ENCODE measurements at places on chromosomes 1 and 21. TPM values are rescaled to one million over a fixed set of nuclear protein-coding genes. Genes with fewer than 3 reads are reported as not detected.

The FLG2 gene
- total RNA-seq = not detected

The TPTE gene
- not detected for total RNA-seq

The UBL4B gene
- total RNA-seq = not detected

The KCNC4 gene
- 4.9 TPM for total RNA-seq

The C1orf87 gene
- total RNA-seq = not detected

The MRAP gene
- total RNA-seq = 2.3 TPM

The SCAMP3 gene
- 51.2 TPM for total RNA-seq

The PLEKHA6 gene
- total RNA-seq = 33.2 TPM

The NR1I3 gene
- total RNA-seq = not detected

The DVL1 gene
- 85.3 TPM for total RNA-seq

- no peak for DNase-seq
These were observed 156.4 kb downstream of the PTGER3 start for GRCh38 chr1:70891051-70891843.

DNA sequence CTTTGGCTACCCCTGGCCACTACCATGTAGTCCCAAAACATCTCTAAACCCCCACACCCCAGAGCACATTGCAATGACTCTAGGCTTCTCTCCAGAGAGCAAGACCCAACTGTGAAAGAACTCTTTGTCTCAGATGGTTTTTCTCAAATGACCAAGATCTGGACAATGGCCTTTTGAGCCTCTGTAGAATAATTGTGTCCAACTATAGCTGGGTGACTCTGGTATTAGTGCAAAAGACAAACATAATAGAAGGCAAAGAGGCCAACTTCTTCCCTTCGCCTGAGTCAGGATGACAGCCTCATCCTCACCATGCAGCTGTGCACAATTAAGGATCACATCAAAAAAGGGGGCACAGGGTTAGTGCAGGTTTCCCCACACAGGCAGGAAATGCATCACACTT, 139.6 kb downstream of the BRINP2 start:
- DNase-seq = no peak

- no peak for DNase-seq
These were observed 3.9 kb upstream of the FCAMR start for GRCh38 chr1:206974140-206974539.

GRCh38 chr1:210726621-210727020, 397.9 kb downstream of the HHAT start:
- no peak for DNase-seq

DNA sequence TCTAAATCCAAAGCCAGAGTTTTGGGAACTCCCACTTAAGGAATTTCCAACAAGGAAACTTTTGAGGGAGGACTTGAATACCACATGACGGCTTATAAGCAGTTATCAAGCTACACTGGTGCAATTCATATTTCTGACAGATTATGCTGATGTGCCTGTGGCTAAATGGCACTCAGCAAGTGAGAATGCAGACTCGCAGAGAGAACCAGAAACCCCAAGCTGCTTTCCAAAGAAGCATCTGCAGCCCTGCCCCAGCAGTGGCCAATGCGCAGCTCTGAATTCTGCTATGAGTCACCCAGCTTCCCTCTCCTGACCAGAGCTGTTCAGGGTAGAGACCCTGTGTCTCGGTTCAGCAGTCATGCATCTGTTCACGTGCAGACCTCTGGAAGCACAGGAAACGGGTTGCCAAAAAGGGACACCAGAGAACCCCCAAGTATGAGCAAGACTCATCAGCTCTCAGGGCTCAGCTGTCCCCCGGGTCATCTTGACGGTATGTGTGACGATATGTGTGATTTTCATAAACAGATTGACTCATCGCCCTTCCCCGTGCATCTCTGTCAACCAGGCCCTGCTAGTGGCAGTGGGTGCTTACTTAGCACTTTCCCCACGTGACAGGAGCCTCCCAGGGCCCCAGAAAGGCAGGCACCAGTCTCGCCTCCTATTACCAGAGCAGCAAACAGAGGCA, 76.3 kb downstream of the ITPKB start:
- DNase-seq = peak; percentile 79

- no peak for DNase-seq
These were observed 2.7 kb downstream of the PTGFR start for GRCh38 chr1:78493451-78493850.

DNA sequence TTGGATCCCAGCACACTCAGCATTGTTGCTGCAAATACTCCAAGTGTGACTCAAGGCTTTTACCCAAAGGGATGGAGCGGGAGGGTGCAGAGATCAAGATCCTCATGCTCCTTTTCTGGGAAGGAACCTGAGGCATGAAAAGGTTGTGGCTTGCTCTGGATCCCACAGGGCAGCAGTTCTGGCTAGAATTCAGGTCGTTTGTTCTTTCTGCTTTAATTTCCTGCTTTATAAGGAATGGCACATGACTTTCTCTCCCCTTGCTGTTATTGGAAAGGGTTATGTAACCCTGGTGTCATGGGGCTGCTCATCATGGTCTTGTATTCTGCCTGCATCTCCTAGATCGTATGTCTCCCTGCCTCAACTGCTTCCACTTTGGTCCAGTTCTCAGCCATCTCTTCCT, 101.6 kb downstream of the NOS1AP start:
- no peak for DNase-seq

- DNase-seq = no peak
These were observed at the start of gene LCK for GRCh38 chr1:32250893-32251716. TSS of gene LCK (plus strand) at chr1:32251265. CDS start at chr1:32274330, 23,065 bp downstream.

DNA sequence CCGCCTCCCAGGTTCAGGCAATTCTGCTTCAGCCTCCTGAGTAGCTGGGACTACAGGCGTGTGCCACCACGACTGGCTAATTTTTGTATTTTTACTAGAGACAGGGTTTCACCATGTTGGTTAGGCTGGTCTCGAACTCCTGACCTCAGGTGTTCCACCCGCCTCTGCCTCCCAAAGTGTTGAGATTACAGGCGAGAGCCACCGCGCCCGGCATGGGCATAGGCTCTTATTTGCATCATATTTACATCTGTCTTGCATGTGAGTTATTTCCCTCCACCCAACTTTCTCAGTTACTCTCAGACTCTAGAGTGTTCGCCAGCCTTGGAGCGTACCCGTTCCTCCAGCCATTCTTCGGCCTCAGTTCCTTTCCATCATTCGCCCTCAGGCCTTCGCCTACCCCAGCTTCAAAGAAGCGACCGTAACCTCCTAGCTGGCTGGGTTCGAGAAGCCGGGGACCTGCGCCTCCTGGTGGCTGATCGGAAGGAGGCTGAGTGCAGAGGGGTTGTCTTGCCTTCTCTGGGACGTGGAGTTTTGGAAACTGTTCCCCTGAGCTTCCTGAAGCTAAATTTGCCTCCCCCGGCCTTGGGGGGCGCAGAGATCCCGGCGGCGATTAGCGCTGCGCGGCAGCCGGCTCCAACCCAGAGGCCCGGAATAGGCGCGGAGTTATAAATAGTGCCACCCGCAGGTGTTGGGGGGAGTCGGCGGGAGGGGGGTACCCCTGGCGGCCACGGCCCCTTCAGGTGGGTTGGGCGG, 3.6 kb upstream of the ZBTB7B start:
- peak; percentile 63 for DNase-seq

- no peak for DNase-seq
These were observed 448 bp upstream of the OBSCN start for GRCh38 chr1:228207381-228207810.

DNA sequence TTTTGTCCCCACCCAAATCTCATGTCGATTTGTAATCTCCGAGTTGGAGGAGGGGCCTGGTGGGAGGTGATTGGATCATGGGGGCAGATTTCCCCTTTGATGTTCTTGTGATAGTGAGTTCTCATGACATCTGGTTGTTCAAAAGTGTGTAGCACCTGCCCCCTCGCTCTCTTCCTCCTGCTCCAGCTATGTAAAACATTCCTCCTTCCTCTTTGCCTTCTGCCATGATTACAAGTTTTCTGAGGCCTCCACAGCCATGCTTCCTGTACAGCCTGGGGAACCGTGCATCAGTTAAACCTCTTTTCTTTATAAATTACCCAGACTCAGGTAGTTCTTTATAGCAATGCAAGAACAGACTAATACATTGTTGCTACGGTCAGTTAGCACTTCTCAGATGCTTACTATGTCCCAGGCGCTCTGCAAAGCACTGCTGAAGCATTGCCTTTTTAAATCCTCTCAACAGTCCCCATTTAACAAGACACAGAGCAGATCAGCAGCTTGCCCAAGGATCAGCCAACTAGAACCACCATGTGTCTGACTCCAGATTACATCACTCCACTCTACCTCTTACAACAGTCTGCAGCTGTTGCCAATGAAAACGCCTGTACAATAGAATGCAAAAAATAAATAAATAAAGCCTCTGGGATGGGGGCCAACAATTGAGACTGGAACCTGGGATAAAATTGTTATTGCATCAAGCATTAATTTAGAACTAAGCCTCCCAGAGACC, 52.4 kb upstream of the USP1 start:
- no peak for DNase-seq

DNA sequence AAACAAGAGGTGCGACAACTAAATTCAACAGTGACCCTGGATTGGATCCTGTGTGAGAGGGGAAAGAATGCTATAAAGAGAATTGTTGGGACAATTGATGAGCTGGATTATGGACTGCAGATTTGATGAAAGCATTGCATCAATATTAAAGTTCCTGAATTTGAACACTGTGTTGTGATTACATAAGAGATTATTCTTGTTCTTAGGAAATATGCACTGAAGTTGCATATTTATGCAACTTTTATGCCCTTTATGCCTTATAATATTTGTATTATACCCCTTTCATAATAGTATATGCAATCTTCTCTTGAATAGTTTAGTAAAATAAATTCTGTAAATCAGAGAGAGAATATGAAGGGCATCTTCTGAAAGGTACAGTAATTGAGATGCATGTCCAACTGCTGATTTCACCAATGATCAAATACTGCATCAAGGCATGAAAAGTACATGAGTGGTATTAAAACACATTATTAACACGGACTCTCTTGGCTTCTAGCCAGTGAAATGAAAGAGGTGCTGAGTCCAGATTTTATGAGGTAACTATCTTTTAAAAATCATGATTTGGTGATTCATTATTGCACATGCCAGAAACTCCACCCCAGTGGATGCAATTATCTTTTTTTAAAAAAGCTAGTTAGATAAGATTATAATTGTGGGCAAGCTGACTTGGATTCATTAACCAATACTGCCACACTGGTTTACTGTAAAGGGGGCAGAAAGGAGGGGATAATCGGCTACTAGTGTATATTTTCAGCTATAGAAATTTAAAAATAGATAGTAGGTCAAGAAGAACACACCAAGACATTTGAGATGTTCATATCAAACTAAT, 19.9 kb upstream of the LPAR3 start:
- DNase-seq = no peak

GRCh38 chr1:9873992-9874391, 36.1 kb downstream of the CTNNBIP1 start:
- DNase-seq = no peak

GRCh38 chr1:12505231-12505630, 112.8 kb downstream of the DHRS3 start:
- no peak for DNase-seq

GRCh38 chr1:203351037-203351625, at the start of gene FMOD:
TSS of gene FMOD (minus strand) at chr1:203351122. CDS start at chr1:203348270, 2,852 bp downstream.
- no peak for DNase-seq

- peak; percentile 82 for DNase-seq
These were observed 30.0 kb downstream of the PODN start for GRCh38 chr1:53091841-53092645.

DNA sequence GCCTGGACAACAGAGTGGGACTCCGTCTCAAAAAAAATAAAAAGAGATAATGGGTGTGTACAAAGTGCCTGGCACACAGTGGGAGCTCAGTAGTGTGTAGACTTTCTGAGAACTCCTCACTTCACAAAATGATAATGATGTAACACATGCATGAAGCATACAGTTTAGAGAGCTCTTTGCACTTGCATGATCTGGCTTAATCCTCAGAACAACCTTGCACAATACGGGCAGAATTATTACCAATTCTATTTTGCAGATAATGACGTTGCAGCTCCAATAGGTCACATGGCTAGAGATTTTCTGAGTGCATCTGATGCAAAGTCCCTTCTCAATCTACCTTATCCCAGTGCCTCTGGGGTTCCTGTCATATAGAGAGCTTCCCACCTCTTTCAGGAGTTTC, 71.4 kb downstream of the CD247 start:
- no peak for DNase-seq

DNA sequence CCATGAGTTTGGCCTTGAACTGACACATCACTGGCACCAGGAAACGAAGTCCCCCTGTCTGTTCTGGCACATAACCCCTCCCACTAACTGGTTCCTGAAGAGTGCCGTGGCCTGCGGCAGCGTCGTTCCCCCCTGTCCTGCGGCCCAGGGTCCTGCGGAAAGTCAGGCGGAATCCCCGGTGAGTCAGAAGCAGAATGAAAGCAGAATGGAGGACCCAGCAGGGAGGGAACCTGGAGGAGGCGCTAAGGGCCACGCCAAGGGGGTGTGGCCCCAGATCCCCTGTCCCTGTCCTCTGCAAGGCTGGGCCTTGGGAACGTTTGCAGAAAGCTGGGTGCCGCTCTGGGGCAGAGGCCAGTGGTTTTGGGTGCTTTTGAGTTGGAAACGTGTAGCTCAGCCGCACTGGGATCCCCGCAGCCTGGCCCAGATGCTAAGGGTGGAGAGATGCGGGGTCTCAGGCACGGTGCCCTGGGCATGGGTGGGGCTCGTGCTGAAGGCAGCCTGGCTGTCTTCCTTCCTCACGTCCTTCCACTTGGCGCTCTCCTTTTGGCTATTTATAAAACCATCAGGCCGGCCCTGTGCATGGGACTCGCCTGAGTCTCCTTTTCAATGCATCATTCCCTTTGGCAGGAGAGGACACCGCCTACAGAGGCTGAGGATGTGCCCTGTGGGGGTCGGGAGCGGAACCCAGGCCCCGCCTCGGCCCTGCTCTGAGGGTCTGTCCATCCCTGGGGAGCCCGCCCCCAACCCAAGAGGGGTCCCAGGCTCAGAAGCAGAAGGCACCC, 36.2 kb downstream of the TP73 start:
- no peak for DNase-seq

- DNase-seq = no peak
These were observed 65.2 kb downstream of the SERINC2 start for GRCh38 chr1:31478167-31478566.

GRCh38 chr1:12031039-12031980, 12.0 kb downstream of the MIIP start:
- DNase-seq = no peak

DNA sequence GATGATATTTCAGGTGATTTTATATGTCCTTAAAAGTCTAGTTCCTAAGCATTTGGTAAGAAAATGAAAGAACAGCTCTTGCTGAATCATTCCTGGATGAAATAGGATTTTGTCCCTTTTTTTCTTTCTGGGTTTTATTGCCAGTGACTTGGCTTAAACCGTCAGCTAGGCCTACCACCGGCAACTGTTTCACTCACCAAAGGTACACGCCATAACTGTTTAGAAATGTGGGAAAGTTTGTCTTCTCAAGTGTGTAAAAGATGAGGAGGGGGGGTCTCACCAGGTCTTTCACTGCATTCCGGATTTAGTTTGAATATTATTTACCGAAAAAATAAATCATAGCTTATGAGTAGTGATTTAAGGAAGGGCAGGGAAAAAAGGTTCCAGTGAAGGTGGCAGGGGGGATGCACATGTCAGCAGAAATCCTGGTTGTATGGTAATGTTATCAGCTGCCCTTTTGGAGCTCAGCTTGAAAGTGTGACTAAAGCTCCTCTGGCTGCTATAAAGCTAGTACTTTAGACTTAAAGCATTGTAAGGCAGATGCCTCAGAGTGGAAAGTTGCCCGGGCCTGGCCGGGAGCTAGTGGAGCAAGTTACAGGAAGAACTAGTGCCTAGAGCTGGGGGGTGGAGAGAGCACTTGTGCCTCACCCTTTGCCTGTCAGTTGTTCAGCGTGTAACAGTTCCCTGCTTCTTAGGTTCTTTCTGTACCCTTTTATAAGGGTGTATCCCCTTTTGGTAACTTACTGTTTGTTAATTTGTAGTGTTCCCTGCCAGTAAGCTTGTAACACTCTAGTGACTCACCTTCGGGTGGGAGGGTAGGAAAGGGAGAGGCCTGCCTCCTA, 3.1 kb downstream of the ATP1A1 start:
- peak; percentile 88 for DNase-seq

- no peak for DNase-seq
These were observed 305 bp upstream of the RPS6KC1 start for GRCh38 chr1:213050745-213051126.
